ENCODE measurements at places on chromosomes 4 and X. TPM values are rescaled to one million over a fixed set of nuclear protein-coding genes. Genes with fewer than 3 reads are reported as not detected.

AWAT2 gene
- not detected for polyA plus RNA-seq

WDFY3 gene
- polyA plus RNA-seq: not detected

- DNase-seq: no peak
- H3K27ac ChIP-seq: no peak overlapping the region
- peaks cover 4% of the 10 kb centered on the region for H3K36me3 ChIP-seq
- no peak overlapping the region for H3K4me3 ChIP-seq
- H3K27me3 ChIP-seq: peaks cover 1% of the 10 kb centered on the region
Observed at GRCh38 chr4:108889696-108890483, 127.0 kb upstream of the ETNPPL start.

DNA sequence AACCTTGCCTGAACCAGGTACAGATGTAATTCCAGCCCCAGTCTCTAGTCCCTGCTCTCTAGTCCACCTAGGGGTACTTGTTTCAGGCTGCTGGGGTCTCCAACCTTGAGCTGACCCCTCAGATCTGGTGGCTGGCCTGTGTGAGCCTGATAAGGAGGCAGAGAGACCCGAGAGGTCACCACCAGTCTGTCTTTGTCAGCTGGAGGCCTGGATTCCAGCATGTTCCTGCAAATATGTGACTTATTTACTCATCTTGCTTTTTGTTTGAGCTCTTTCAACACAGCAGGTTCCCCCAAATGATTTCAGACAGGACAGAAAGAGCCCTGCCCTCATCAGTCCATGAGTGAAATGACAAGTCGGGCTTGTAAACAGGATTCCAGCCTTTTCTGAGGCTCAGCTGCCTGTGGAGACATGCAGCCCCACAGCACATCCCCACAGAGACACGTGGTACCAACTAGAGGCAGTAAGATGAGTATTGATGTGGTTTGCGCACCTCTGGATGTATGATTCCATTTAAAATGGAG, 37.5 kb upstream of the STK26 start:
- DNase-seq: no peak
- H3K27ac ChIP-seq: no peak overlapping the region
- peaks cover 56% of the 10 kb centered on the region for H3K4me1 ChIP-seq
- H3K4me3 ChIP-seq: peak overlapping the region; percentile 54
- no peaks in the 10 kb centered on the region for H3K36me3 ChIP-seq

DNA sequence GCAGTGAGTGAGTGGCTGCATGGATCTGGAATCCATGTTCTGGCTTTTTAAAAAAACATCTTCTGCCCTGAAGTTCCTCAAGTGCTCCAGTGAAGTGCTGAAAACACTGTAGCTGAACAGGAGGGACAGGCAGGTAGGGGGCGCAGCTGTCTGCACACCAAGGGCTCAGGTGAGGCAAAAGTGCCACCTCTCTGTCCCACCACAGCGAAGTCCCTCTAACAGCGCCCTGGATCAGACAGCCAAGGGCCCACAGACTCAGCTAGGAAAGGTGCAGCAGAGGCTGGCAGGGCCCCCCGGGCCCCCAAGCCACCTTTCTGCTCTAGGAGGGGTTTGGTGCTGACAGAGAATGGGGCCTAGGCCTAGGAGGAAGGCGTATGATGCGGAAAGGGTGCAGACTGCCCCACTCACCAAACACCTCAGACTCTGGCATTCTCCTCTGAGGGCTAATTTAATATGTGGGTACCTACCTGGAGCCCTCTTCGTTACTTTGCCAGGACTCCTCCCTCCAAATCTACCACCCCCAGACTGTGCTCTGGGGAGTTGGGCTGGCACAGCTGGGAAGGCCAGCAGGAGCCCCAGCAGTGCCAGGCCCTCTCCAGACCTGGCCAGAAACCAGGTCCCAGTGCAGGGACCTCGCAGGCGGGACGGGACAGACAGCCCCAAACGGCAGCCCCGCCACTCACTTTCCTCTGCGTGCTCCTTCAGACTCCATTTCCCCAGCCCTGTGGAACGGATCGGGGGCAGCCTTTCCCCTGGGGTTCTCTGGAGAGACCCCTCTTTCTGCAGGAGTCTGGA, 73.7 kb downstream of the ENPP6 start:
- no peak overlapping the region for H3K27ac ChIP-seq
- no peaks in the 10 kb centered on the region for H3K4me1 ChIP-seq
- peaks cover 2% of the 10 kb centered on the region for H3K27me3 ChIP-seq
- no peaks in the 10 kb centered on the region for H3K36me3 ChIP-seq
- H3K4me3 ChIP-seq: no peak overlapping the region

GRCh38 chrX:106263817-106264216, 95.7 kb downstream of the PWWP3B start:
- H3K4me3 ChIP-seq: no peak overlapping the region
- H3K36me3 ChIP-seq: no peaks in the 10 kb centered on the region
- no peak for DNase-seq
- peaks cover 7% of the 10 kb centered on the region for H3K27me3 ChIP-seq

GRCh38 chrX:111519215-111519614, 7.8 kb downstream of the SERTM2 start:
- H3K36me3 ChIP-seq: no peaks in the 10 kb centered on the region
- no peak overlapping the region for H3K27ac ChIP-seq
- H3K4me1 ChIP-seq: no peaks in the 10 kb centered on the region
- no peak overlapping the region for H3K4me3 ChIP-seq
- no peak for DNase-seq
- H3K27me3 ChIP-seq: peaks cover 7% of the 10 kb centered on the region

DNA sequence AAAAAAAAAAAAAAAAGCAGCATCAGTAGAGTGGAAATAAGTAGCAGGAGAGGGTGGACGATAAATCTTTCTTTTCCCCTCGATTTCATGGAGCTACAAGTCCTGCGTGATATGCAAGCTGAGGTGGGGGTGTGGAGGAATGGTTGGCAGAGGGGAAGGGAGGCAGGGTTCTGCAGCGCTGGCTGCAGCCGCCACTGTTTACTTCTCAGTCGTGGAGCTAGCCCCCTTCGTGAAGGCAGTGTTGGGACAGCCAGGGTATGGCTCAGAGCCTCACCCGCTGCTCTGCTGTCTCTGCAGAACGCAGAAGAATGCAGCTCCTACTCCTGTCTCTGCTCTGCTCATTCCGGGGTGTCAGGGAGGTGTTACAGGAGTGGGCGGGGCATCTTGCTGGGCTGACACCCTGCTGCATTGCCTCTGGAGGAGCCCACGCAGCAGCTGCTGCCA, 140.6 kb downstream of the GPM6A start:
- no peak overlapping the region for H3K27ac ChIP-seq
- no peaks in the 10 kb centered on the region for H3K4me1 ChIP-seq
- no peaks in the 10 kb centered on the region for H3K36me3 ChIP-seq
- H3K27me3 ChIP-seq: no peaks in the 10 kb centered on the region

- no peaks in the 10 kb centered on the region for H3K36me3 ChIP-seq
- H3K4me3 ChIP-seq: no peak overlapping the region
- DNase-seq: no peak
Observed at GRCh38 chr4:26837993-26838842, 22.4 kb upstream of the STIM2 start.
